ENCODE measurements at places on chromosomes 11 and 22.
A peak's percentile ranks its signal among the peaks of the same experiment; 100 is the strongest.

DNA sequence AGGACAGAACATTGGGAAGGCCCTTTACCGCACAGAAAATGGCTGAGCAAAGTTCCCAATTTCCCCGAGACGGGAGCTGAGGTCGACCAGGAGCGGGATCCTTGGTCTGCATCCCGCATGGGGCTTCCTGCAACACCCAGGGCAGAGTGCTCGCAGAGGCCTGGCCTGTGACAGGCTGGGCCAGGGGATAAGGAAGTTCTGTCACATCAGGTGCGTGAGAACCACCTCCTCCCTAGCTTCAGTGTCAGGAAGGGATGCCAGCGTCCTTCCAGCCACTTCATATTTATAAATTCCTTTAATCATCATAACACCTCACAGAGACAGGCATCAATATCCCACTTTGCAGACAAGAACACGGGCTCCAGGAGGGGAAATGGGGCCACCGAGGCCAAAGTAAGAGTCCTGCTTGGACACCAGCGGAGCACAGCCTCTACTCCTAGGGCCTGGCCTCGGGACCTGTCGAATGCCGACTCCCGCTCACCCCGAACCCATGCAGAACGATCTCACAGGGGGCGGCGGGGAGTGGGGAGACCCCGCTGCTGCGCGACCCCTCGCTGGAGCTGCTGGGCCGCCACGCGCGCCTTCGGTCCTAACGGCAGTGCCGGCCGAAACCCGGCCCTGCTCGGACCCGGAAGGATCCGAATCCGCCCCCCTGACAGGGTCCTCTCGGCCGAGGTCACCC is 532 bp downstream of the BET1L start:
- peak; percentile 37 for DNase-seq

GRCh38 chr11:637593-638521 is 788 bp downstream of the DRD4 start:
- no peak for DNase-seq

GRCh38 chr11:121249039-121249663 is 43.4 kb upstream of the SC5D start:
- peak; percentile 40 for DNase-seq

GRCh38 chr11:45662665-45663485 is 2.5 kb downstream of the CHST1 start:
- DNase-seq, result peak; percentile 31

All from activated CD4-positive, alpha-beta T cell treated with anti-CD3 and anti-CD28 coated beads, Interleukin-2, Interleukin-6, amounts not matched to agents 100 ng/mL and 50 ng/mL, durations not matched to agents 16 hours and 8 hours (primary cell).